ENCODE measurements at places on chromosomes 3 and 15.

DNA sequence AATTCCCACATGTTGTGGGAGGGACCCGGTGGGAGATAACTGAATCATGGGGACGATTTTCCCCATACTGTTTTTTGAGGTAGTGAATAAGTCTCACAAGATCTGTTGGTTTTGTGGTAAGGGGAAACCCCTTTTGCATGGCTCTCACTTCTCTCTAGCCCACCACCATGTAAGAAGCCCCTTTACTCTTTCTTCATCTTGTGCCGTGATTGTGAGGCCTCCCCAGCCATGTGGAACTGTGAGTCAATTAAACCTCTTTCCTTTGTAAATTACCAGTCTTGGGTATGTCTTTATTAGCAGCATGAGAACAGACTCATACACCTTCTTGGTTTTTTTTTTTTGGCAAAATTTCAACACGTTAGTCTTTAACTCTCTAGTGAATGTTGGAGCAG lies 18.1 kb downstream of the ARL8B start:
- no peak for DNase-seq

DNA sequence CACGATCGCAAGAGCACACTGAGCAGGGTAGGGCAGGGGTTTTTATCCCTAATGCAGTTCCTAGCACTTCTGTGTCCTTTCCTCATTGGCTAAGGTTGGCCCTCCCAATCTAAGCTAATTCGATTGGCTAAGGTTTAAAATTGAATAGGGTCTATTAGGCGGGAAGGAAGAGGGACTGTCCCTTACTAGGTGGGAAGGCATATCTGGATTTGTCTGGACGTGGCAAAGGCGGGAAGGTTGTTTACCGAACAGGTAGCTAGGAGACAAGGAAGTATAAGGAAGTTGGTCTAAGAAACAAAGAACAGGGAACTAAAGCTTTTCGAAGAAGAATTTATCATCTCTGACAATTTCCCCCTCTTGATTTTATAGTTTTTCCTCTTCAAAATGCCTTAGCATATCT lies 24.8 kb upstream of the ATG7 start:
- no peak for DNase-seq

- DNase-seq, result no peak
Observed at GRCh38 chr15:81092559-81092902, 41.5 kb upstream of the CFAP161 start.

DNA sequence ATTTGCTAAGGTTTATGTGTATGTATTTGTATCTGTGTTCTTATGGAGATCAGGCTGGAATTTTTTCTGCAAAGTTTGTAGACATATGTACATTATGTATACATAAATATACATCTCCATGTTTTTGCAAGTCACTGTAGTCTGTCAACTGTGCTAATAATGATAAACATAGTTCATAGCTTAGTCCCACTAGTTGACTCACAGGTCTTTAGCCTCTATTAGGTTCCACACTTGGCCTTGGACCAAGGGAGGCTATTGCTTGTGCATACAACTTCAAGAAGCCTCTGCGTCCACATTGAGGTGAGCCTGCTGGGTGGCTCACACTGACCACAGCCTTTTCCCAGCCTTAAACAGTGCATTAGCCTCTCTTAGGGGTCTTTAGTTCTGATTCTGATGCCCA lies 243.8 kb upstream of the PEX5L start:
- no peak for DNase-seq

GRCh38 chr3:150384296-150385212 lies 23.5 kb upstream of the TSC22D2 start:
- no peak for DNase-seq

DNA sequence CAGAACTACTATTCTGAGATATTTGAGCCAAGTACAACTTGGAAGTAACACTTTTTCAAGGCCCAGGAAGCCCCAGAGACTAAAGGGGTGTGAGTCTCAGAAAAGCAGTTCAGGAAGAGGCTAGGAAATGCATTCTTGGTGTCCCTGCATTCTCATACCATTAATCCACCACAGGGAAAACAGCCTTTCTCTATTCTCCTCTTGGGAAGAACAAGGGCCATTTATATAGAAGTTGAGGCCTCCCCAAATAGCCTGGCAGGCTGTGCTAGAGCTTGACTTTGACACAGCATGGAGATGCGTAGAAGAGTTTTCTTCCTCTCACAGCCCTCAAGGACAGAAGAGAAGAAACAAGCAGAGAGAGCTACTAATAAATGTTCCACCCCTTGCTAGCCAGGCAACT lies 5.5 kb upstream of the NR2C2 start:
- DNase-seq, result no peak

DNA sequence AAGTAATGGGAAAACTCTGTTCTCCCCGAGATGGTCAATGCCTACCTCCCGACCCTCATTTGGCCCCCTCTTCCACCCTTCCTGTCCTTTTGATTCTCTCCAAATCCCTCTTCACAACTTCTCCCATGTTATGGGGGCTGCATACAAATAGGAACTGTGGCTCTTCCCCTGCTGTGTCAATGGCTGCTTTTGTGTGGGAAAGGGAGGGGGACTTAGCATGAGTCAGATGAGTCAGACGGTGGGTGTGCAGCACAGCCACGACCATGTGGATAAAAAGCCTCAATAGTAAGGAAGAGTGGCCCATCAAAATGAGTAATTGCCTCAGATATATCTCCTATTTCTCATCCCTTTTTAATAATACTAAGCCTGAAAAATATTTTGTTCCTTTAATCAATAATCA lies 31.9 kb downstream of the SPATA16 start:
- DNase-seq, result no peak

DNA sequence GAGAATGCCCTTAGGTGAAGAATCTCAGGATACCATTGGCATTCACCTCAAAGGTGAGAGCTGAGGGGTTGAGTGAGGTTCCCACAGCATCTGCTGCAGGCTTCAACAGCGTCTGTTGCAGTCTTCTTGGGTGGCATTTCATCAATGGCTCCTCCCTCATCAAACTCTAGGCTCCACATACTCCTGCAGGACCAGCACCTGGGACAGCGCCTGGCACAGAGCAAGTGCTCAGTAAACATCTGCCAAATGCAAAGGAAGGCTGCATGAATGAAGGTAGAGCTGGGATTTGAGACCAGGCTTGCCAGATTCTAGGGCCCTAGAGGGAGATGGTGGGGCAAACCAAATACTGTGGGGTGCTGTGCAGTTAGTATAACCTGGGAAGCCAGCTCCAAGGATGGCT lies 9.6 kb downstream of the TRH start:
- no peak for DNase-seq

DNA sequence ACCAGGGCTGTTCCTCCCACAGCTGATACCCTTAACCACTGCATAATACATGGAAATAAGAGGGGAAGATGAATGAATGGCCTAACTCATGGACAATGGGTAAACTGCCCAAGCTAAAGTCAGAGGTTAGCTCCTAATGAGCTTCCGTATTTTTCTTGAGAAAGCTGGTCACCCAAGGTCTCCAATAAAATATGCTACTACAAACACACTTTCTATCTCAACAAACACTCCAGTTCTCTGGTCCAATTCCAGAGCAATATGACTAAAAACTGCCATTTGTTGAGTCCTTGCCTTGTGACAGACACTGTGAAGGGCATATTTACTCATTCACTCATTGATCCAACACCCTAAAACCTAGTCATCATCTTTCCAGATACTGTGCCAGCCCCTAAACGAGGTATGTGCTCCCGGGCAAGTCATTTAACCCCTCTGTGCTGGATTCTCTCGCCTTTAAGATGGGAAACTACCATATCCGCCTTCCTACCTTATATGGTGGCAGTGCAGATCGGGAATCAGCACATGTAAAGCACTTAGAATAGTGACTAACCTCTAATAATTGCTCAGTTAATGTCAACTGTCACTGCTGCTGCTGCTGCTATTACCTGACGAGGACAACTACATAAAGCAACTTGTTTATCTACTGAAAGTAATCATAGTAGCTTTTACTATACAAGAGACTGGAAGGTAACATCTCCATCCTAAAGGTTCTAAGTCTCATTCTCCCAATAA lies 89.1 kb downstream of the XXYLT1 start:
- DNase-seq, result no peak

DNA sequence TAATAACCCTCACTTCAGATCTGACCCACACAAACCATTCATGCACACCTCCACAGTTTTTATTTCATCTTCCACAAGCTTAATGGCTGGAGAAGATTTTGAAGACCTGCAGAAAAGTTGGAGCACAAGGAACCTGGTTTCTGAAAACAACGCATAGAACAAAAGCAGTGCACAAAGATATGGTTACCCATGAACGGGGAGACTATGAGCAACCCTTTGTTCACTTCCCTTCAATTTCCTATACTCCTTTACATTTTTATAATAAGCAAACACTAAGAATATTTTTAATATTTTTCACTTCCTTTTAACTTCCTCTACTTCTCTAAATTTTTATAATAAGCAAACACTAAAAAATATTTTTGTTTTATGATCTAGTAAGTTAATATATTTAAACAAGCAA lies 103.5 kb upstream of the UBE2E2 start:
- no peak for DNase-seq

DNA sequence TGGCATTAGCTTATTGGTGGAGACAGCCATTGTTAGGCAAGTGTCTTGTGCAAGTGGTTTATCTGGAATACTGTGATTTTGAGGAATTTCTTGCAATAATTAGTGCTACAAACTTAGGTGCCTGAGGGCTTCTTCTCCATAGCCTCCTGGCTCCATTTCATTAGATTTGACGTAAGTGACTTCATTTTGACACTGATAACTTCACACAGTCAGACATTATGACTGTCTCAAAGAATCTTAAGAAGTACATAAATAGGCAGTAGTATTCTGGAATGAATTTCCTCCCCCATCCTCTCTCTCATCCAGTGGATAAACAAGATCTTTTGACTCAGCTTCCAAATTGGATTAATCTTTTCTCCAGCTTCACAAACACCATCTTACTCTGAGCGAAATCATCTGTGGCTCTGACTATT lies 19.0 kb downstream of the ARL14 start:
- DNase-seq, result no peak

DNA sequence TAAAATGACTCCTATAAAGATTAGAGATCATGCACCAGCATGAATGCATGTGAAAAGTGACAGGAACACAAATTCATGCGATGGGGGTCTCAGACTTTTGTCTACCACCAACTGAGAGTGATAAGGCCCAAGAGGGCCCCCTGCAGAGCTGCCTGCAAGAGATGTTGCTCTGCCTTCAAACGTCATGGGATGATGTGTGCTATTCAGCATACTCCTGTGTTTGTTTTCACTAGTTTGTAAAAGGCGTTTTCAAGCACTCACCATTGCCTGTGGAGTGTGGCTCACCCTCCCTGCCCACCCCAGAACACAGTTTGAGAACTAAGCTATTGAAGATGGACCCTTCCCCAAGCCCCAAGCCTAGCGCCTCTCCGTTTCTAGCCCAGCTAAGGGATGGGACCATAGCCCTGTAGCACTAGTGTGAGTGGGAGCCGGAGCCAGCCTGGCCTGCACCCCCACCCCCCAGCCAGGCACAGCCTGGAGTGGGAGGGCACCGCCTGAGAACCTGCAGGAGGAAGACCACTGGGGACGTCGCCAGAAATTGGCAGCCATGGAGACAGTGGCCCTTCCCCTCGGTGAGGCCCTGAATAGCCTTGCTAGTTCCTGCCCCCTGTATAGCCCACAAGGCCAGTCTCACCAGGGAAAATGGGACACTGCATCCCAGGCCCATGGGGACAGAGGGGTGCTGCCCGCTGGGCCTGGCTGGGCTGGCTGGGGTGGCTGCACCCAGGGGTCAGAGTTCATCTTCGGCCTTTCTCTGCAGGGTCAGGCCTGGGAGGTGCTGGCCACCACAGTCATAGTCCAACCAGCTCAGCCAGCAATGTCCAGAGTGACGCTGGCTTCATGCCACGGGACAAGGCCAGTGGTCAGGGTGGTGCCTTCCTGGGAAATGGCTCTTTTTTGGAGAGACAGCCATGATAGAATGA lies 22.6 kb upstream of the KLF13 start:
- DNase-seq, result no peak

- no peak for DNase-seq
Observed at GRCh38 chr3:120664926-120665325, 17.1 kb downstream of the HGD start.

- DNase-seq, result no peak
Observed at GRCh38 chr3:197847866-197848401, 56.9 kb downstream of the LRCH3 start.

DNA sequence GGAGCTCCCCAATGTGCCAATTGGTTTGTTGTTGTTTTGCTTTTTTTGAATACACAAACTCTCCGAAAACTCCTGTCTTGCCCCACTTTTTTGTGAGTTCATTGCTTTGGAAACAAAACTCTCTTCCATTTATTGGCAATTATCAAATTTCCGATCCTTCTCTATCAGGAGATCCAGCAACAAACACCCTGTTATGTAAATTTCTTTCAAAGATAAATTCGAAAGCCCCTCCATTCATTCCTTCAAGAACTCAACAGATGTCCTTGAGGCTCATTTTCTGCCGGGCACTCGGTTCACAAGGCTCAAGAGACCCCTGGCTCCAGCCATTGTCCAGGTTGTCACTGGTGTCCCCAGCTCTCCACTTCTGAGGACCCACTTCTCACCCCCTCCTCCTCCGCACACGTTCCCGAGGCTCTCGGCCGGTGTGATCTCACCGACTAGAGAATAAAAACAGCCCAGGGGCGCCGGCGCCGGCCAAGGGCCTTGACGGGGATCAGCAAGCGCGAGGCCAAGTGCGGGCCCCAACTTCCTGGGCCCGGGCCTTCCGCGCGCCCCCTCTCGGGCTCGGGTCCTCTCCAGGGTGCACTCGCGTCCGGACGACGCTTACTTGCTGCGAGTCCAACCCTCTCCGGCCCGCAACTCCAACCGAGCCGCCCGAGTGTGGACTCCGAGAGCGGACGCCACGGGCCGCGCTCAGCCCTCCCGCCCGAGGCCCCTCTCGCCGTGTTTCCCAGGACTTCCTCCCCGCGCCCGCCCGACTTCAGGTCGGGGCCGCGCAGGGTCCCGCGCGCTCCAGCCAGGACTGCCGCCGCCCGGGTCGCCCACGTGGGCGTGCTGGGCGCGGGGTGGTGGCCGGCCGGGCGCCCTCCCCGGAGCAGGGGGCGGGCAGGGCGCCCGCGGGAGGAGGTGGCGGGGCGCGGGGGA lies 533 bp upstream of the SMAD3 start:
- no peak for DNase-seq

DNA sequence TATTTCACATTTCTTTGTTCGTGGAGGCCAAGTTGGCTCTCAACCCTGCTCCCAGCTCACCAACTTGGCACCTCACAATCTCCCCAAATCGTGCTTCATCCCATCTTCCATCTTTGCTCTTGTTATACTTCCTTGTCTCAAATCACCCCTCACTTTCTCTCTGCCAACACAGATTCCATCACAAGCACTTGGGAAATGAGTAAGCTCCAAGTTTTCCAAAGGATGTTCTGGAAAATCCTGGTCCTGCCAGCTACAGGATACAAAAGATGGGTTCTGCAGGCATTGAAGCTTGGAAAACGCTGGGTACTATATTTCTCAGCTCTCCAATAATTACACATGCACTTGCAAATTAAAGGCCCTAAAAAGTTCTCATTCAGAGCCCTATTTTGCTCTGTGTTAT lies 4.1 kb upstream of the TM4SF4 start:
- DNase-seq, result no peak

GRCh38 chr15:66928101-66928500 lies 137.3 kb upstream of the SMAD3 start:
- DNase-seq, result no peak

Data from activated gamma-delta T cell treated with anti-CD3 and anti-CD28 coated beads, Interleukin-2, amount 50 U/mL, for 16 hours (primary cell).